ENCODE measurements at places on chromosomes 12 and 14. TPM values are rescaled to one million over a fixed set of nuclear protein-coding genes. Genes with fewer than 3 reads are reported as not detected.
A peak's percentile ranks its signal among the peaks of the same experiment; 100 is the strongest.

DNA sequence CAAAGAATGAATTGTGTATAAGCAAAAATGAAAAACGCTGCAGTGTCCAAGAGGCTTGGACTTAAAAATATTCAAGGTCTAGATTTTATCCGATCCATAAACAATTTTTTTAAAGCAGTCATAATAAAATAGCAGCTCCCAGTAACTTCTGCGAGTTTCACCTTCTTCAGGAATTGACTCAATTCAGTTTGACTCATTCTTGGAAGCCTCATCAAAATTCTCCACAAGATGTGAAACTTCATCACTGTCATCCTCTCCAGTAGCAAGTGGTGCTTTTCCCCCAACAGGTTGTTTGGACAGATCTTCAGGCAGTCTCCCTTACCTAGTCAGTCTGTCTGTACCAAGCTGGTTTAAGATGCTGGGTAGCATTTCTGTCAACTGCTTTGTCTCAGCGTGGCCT is 93.5 kb upstream of the FOXG1 start:
- DNase-seq: no peak

DNA sequence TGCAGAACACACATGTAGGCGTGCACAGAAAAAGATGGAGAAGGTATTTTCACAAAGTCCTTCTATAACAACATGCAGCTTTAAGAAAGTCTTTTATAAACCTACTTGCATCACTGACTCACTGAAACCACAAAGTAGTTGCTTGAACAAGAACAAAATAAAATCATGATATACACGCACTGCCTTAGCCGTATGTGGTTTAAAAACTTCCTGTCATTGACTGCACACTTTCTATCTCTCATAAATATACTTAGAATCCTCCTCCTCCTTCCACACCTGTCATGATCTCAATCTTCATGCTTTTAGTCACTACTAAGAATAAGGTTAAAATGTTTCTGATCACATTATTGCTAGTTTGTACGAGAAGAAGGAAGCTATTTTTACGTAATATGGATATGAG is 31.8 kb upstream of the RAD51AP1 start:
- peak; percentile 79 for DNase-seq

DNA sequence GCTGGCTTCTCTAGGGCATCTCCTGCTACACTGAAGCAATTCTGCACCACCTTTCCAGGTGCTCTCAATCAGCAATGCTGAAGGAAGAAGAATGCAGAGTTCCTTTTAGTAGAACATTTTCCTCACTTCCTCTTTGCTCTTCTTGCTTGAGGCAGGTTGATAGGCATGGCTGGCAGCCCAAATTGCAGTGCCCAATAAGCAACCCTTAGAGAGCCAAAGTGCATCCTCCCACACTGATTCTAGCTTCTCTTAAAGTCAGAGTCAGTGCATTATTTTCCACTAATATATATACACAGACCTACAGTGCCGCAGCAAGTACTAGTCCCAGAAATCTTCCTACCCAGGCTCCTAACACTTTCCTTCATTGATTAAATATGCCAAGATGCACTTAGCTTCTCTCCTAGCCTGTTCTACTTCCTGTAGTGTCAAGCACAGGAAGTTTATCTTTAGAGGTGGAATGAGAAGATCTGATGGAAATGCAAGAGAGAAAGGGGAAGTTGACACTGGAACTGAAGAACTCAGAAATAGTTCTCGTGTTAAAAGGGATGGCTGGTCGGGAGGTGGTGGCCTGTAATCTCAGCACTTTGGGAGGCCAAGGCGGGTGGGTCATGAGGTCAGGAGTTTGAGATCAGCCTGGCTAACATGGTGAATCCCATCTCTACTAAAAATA is 132.7 kb downstream of the SSPN start:
- DNase-seq: no peak

GRCh38 chr14:100386121-100386520 is 63.0 kb downstream of the SLC25A47 start:
- DNase-seq: no peak

MMAB gene
- 34.4 TPM for total RNA-seq

TMEM30B gene
- 1.1 TPM for total RNA-seq
